IPS-NIHi11 (cell line): ENCODE measurements at places on chromosomes 1 and 21.

GRCh38 chr1:44262414-44262813 is 49.1 kb downstream of the DMAP1 start:
- no peak for DNase-seq

- DNase-seq: peak; percentile 46
Measured at GRCh38 chr1:115833856-115834255, 7.1 kb downstream of the NHLH2 start.

DNA sequence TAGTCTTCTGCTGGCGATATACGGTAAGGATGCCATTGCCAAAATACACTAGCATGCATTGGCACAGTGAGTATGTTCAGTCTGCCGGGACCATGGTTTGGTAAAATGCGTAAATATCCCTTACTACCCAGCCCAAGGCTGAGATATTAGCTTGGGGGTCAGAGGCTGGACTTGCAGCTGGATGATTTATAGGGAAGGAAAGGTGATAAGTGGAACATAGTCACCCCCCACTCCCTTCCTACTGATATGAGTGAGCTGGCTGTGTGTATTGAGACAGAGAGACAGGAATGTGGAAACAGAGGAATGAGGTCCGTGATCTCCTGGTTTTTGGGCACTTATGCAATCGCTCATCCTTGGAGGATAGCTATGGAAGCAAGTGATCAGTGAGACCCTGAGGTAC is 642.8 kb downstream of the KCNT2 start:
- no peak for DNase-seq

- DNase-seq: no peak
Measured at GRCh38 chr1:209045331-209046057, 538.0 kb upstream of the CAMK1G start.

DNA sequence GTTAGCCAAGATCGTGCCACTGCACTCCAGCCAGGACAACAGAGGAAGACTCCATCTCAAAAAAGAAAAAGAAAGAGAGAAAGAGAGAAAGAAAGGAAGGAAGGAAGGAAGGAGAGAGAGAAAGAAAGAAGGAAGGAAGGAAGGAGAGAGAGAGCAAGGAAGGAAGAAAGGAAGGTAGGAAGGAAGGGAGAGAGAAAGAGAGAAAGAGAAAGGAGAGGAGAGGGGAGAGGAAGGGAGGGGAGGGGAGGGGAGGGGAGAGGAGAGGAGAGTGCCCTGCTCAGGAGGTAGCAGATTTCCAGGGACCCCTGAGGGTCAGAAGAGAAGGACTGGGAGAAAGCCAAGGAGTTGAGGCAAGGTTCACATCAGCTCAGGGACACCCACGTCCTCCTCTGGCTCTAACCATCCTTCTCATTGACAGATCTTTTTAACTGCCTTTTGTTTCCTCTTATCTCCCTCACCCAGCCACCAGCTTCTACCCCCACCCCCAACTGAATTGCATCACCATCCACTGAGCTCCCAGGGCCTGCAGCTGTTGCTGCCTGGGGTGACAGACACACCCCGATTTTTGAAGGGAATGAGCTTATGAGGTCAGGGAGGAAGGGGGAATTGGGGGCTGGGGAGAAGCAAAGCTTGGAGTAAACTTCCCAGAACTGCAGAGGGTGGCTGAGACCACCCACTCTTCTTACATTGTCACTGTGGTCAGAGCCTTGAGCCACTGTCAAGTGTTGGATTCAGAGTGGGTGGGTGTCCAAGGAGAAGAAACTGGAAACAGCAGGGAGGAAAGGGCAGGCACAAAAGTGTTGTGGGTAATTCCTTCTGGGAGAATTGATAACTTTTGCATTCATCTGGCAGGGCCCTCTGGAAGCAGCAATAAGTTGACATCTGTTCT is 91.6 kb downstream of the GLUL start:
- no peak for DNase-seq

DNA sequence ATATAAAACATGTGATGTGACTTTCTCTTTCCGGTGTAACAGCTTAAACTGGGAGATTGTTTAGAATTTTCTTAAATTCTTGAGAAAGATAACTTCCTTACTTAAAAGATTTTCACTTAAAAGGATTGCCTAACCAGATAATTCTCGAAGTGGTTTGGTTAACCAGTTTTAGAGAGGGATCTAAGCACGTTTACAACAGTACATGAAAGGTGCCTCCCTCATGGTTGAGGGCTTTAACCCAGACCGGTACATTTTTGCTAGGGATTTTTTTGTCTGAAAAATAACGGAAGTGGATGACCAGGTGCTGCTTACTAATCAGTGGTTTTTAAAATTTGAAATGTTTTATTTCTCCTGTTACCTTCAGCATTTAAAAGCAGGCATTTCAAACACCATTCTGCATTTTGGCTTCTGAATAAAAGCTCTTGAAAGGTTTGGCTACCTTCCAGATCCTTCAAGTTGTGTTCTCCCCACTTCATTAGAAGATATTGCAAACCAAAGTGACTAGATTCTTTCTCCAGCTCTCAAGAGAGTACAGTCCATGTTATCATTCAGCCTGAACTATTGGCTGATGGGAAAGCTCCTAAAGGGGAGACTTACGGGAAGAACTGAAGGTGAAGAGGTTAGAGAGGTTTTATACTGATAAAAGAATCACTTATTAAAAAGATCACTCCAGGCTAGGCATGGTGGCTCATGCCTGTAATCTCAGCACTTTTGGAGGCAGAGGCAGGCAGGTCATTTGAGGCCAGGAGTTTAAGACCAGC is 12.8 kb downstream of the S100PBP start:
- DNase-seq: no peak

GRCh38 chr21:41636636-41637630 is 129.0 kb upstream of the TMPRSS2 start:
- DNase-seq: no peak

- no peak for DNase-seq
Measured at GRCh38 chr1:194102607-194103006, 916.2 kb upstream of the B3GALT2 start.
